ENCODE measurements at places on chromosomes 6 and 20. TPM values are rescaled to one million over a fixed set of nuclear protein-coding genes. Genes with fewer than 3 reads are reported as not detected.

ADGRG6 gene
- total RNA-seq, result 0.36 TPM

CFB gene
- 26.8 TPM for total RNA-seq

MPC1 gene
- 23.5 TPM for total RNA-seq

GMNN gene
- total RNA-seq, result 9.4 TPM

FABP7 gene
- not detected for total RNA-seq
